ENCODE measurements at places on chromosomes 16 and 17.

DNA sequence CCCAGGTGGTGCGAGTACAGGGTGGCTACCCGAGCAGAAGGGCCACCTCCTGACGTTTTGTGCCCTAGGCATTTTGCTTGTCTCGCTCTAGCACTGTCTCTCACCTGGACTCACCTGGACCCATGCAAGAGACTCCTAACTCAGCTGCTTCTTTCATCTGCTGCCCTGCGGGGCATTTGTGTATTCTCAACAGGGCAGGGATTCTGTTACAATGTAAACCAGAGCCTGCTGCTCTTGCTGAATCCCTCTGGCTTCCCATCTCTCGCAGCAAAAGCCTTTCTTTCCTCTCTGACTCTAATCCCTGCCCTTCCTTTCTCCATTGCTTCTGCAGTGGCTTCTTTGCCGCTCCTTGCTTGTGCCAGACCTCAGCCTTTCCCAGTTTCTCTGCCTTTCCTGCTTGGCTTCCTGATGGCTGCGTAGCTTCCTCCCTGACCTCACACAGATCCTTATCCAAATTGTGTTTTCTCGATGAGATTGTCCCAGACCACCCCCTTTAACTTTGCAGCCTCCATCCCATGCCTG, 10.2 kb downstream of the ARSG start:
- DNase-seq: no peak

GRCh38 chr17:38861399-38861843, 7.9 kb upstream of the RPL23 start:
- DNase-seq: no peak

DNA sequence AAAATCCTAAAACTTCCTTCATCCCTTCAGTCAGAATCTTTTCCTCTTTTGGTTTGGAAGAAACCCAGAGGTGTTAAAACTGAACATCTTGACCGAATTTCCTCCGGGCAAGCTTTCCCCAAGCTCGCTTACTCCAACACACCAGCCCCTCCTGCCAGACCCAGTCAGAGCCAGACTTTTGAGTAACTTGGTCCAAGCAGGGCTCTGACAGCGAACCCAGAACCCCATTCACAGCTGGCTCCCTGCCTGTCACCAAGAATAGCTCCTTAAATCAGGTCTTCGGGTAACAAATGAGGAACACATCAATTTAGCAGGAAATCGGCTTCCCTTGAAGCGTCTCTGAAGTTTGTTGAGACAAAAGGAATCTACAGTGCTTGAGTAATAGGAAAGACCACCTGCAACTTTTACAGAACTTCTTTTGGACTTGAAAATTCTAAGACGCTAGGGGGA, 27.3 kb downstream of the GAS7 start:
- no peak for DNase-seq

- DNase-seq: peak; percentile 37
Observed at GRCh38 chr17:37742762-37743611, 1.9 kb downstream of the HNF1B start.

GRCh38 chr17:39676198-39676819, 8.1 kb downstream of the PNMT start:
- peak; percentile 47 for DNase-seq

GRCh38 chr17:79446399-79447009, 164.3 kb downstream of the RBFOX3 start:
- DNase-seq: no peak
